WTC11 (cell line): ENCODE measurements at places on chromosomes 1 and 21. TPM values are rescaled to one million over a fixed set of nuclear protein-coding genes. Genes with fewer than 3 reads are reported as not detected.

DNA sequence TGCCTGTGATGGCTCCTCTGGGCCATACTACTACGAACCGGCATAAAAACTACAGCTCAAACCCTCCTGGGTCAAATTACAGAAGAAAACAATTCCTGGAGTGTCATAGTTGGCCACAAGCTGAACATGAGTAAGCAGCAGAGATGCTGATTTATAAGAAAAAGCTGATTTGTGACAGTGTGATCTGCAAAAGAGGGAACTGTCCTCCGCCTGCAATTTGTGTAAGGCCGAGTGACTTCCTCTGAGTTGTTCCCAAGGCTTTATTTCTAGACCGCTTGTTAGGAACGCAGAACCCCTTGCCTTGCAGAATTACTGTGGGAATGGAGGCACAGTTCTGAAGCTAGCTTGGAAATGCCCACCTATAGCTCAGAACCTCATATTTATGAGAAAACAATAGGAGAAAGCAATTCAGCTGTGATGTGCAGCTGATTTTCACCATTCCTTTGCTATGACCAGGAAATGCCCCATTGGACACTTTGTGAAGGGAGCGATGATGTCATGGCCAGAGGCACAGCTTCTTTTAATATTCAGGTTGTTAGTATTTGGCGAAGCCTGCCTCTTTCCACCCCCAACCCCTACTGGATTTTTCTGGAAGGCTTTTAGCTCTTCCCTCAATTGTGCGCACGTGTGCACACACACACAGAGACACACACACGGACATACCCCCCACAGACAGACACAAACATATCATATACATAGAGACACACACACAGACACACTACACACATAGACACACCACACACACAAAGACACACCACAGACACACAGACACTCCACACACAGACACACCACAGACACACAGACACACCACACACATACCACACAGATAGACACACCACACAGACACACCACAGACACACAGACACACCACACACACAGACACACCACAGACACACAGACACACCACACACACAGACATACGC is 47.6 kb downstream of the IER5 start:
- peaks cover 45% of the 10 kb centered on the region for H3K4me1 ChIP-seq
- no peak overlapping the region for H3K4me3 ChIP-seq
- H3K36me3 ChIP-seq: no peaks in the 10 kb centered on the region
- peak overlapping the region; percentile 78 for H3K27ac ChIP-seq

- H3K27ac ChIP-seq: no peak overlapping the region
- peaks cover 4% of the 10 kb centered on the region for H3K36me3 ChIP-seq
- no peaks in the 10 kb centered on the region for H3K27me3 ChIP-seq
- H3K4me1 ChIP-seq: peaks cover 23% of the 10 kb centered on the region
Observed at GRCh38 chr1:168321945-168322344, 41.3 kb downstream of the TBX19 start.

DNA sequence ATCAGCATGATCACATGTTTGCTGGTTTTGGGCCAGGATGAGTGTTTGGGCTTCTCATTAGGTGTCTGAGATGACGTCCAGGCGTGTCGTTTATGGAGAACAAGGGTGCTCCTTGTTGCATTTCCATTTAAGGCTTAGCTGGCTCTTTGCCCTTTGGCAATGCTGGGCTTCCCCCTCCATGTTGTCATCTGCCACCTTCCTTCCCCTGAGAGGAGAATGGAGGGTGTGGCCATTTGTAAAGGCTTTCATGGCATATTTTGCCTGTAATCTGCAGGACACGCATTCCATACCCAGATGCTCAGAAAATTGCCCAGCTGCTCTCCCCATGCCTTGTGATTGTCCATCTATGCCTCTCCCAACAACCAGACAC is 27.7 kb downstream of the PKP1 start:
- H3K4me1 ChIP-seq: peaks cover 12% of the 10 kb centered on the region
- no peak overlapping the region for H3K27ac ChIP-seq
- H3K36me3 ChIP-seq: no peaks in the 10 kb centered on the region
- H3K27me3 ChIP-seq: peaks cover 32% of the 10 kb centered on the region
- H3K4me3 ChIP-seq: no peak overlapping the region

The PPCS gene
- 35.1 to 40.2 TPM (median 36.8 TPM) in 3 replicates for total RNA-seq

GRCh38 chr1:37596182-37596667 is 488 bp upstream of the GNL2 start:
- peak overlapping the region; percentile 37; the same call in 1 of the 2 replicates for H3K27ac ChIP-seq
- peaks cover 10% of the 10 kb centered on the region for H3K27me3 ChIP-seq
- H3K4me3 ChIP-seq: peak overlapping the region; percentile 99
- DNase-seq: no peak
- H3K36me3 ChIP-seq: peaks cover 25% of the 10 kb centered on the region

DNA sequence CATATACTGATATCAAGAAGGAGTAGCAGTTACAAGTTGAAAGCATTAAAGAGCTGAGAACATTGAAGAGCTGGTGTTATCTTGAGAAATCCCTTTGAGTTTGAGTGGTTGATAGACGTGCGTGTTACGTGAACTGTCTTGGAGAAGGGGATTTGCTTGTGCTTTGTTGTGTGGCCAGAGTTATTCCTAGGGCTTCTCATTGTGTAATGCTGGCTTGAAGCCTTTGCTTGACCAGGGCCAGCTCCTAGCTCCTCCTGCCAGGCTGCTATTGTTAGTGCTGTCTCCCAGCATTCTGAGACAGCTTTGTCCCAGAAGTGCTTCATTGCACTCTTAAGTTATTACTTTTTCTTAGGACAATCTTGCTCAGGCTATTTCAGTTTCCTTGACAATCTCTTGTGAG is 116.2 kb upstream of the KCNK2 start:
- no peaks in the 10 kb centered on the region for H3K36me3 ChIP-seq
- H3K27ac ChIP-seq: no peak overlapping the region
- H3K27me3 ChIP-seq: no peaks in the 10 kb centered on the region
- no peaks in the 10 kb centered on the region for H3K4me1 ChIP-seq
- no peak overlapping the region for H3K4me3 ChIP-seq

DNA sequence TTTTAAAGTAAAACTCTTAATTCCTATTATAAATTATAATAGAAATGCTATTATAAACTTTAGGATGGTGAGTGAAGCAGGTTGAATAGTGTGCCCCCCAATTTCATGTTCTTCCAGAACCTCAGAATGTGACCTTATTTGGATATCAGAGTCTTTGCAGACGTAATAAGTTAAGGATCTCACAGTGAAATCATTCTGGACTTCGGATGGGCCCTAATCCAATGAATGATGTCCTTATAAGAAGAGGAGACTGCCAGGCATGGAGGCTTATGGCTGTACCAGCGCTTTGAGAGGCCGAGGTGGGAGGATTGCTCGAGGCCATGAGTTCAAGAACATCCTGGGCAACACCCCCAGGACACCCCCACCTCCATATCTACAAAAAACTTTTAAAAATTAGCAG is 9.4 kb upstream of the MT1HL1 start:
- peaks cover 1% of the 10 kb centered on the region; the same call in 1 of the 2 replicates for H3K27me3 ChIP-seq
- H3K36me3 ChIP-seq: no peaks in the 10 kb centered on the region
- no peak for DNase-seq
- H3K27ac ChIP-seq: no peak overlapping the region
- H3K4me3 ChIP-seq: no peak overlapping the region
- H3K4me1 ChIP-seq: peaks cover 65% of the 10 kb centered on the region

DNA sequence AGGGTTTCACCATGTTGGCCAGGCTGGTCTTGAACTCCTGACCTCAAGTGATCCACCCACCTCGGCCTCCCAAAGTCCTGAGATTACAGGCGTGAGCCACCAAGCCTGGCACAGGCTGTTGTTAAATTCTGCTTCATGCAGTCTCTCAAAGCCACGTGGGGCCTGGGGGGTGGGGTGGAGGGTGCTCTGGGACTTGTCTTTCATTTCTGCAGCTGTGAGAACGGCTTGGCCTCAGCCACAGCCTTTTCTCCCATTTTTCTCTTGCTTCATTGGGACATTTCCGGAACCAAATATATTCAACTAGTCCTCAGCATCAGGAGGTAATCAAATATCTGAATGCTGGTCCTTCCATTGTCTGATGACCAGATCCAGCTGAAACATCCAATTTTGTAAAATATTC is 27.6 kb upstream of the KCNE2 start:
- no peak overlapping the region for H3K4me3 ChIP-seq
- no peak overlapping the region for H3K27ac ChIP-seq
- DNase-seq: no peak
- H3K4me1 ChIP-seq: 0 out of 2 replicates have a peak, but pooled peaks cover 6% of the 10 kb centered on the region
- no peaks in the 10 kb centered on the region for H3K36me3 ChIP-seq
- H3K27me3 ChIP-seq: no peaks in the 10 kb centered on the region

DNA sequence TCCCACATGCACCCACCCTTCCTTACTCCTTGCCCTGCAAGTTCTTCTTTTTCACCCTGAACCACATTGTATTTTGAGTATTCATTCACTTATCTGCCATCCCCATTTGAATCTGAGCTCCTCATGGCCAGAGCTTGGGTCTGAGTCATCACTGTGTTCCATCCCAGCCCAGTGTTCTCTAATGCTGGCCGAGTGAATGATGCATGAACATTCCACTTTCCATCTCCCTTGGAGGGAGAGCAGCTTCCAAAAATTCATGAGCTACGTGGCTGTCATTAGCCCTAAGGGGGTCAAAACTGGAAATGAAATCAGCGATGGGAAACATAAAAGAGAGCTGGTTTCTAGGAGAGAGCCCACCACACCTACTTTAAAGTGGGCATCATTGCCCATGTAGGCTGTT is 187.0 kb upstream of the USP24 start:
- H3K36me3 ChIP-seq: no peaks in the 10 kb centered on the region
- H3K27ac ChIP-seq: no peak overlapping the region
- H3K27me3 ChIP-seq: no peaks in the 10 kb centered on the region; the same call in 1 of the 2 replicates
- DNase-seq: no peak
- no peak overlapping the region for H3K4me3 ChIP-seq

DNA sequence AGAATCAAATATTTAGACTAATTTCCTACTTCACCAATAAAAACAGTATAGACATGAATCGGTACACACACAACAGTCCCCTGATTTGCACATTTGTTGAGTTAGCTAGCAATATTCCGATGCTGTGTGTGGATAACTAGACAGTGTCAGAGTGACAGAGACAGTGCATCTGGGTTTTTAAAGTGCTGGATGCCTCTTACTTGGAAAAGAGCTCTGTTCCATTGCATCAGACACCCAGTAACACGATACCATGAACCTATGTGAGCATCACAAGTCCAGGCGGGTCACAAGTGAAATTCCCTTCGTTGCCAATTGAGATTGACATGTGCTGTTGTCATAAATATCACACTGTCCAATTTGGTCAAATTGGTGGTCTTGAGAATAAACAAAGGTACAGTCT is 82.0 kb upstream of the ESRRG start:
- peaks cover 35% of the 10 kb centered on the region for H3K4me1 ChIP-seq
- no peak overlapping the region for H3K4me3 ChIP-seq
- 0 out of 2 replicates have a peak, but pooled peaks cover 2% of the 10 kb centered on the region for H3K36me3 ChIP-seq
- no peaks in the 10 kb centered on the region for H3K27me3 ChIP-seq
- peak overlapping the region; percentile 11; the same call in 1 of the 2 replicates for H3K27ac ChIP-seq

- peak overlapping the region; percentile 64 for H3K4me3 ChIP-seq
- H3K36me3 ChIP-seq: peaks cover 13% of the 10 kb centered on the region
- peaks cover 48% of the 10 kb centered on the region for H3K4me1 ChIP-seq
- H3K27ac ChIP-seq: peak overlapping the region; percentile 49
- H3K27me3 ChIP-seq: no peaks in the 10 kb centered on the region; the same call in none of the 2 replicates
Observed at GRCh38 chr1:162070094-162070748, 730 bp downstream of the NOS1AP start.

The DNAH14 gene
- total RNA-seq: 34.1 to 36.9 TPM (median 35.4 TPM) in 3 replicates

- 0 out of 2 replicates have a peak, but pooled peaks cover 2% of the 10 kb centered on the region for H3K4me1 ChIP-seq
- no peaks in the 10 kb centered on the region for H3K27me3 ChIP-seq
- no peak overlapping the region for H3K4me3 ChIP-seq
- 0 out of 2 replicates have a peak, but pooled peaks cover 6% of the 10 kb centered on the region for H3K36me3 ChIP-seq
- DNase-seq: no peak
Observed at GRCh38 chr1:217542136-217542777, 88.6 kb downstream of the GPATCH2 start.

DNA sequence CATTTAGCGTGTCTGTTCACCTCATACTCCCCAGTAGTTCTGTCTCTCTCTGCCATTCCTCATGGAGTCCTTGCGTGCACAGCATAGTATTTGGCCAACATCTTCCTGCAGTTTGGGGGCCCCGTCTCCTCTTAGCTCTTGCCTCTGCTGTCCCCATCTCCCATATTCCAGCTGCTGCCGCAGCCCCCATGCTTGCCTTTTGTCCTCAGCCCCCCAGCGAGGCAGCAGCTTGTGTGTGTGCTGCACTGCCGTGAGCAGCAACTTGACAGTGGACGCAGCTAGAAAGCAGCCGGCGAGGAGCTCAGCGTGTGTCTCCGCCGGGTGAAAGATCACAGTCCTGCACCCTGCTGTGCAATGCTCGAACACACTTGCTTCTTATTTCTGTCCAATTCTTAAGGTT is 164.2 kb upstream of the COL6A1 start:
- no peaks in the 10 kb centered on the region for H3K27me3 ChIP-seq
- H3K4me1 ChIP-seq: peaks cover 21% of the 10 kb centered on the region

DNA sequence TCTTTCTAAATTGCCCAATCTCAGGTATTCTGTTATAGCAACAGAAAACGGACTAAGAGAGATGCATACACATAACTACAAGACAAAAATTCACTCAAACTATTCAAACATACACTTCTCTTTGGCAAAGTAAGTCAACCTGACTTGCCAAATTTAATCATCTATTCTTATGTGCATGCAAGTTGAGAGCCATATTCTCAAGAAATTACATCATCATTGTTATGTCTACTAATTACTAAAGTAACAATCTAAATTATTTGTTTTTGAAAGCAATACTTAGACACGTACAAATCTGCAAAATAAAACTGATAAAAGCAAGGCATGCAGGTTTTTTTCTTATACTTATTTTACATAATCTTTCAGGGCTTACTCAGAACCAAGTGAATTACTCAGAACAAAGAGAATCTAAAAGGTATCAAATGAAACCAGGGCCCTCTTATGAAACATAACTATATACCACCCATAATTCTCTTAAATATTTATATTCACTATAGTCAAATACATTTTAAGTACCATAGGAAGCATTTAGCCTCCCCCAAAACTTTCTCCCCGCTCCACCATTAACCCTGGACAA is 62.3 kb downstream of the HLCS start:
- no peak overlapping the region for H3K4me3 ChIP-seq
- H3K4me1 ChIP-seq: peaks cover 2% of the 10 kb centered on the region; the same call in 1 of the 2 replicates
- H3K27ac ChIP-seq: no peak overlapping the region
- no peaks in the 10 kb centered on the region for H3K27me3 ChIP-seq
- no peak for DNase-seq
- no peaks in the 10 kb centered on the region for H3K36me3 ChIP-seq

DNA sequence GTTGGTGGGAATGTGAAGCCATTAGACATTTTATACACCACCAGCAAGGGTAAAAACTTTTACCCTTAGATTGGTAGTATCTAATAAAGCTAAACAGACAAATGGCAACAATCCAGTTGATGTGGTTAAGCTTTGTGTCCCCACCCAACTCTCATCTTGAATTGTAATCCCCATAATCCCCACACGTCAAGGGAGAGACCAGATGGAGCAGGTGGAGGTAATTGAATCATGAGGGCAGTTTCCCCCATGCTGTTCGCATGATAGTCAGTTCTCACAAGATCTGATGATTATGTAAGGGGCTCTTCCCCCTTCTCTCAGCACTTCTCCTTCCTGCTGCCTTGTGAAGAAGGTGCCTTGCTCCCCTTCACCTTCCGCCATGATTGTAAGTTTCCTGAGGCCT is 602.3 kb downstream of the NUF2 start:
- DNase-seq: no peak
- no peak overlapping the region for H3K4me3 ChIP-seq

The TEX50 gene
- total RNA-seq: not detected in 3 replicates

- no peak overlapping the region for H3K27ac ChIP-seq
- H3K27me3 ChIP-seq: no peaks in the 10 kb centered on the region
- H3K36me3 ChIP-seq: 0 out of 2 replicates have a peak, but pooled peaks cover 3% of the 10 kb centered on the region
- H3K4me1 ChIP-seq: peaks cover 43% of the 10 kb centered on the region
Observed at GRCh38 chr1:27149762-27150113, 5.2 kb downstream of the SLC9A1 start.

GRCh38 chr21:8992731-8993174 is 1528.6 kb upstream of the TPTE start:
- DNase-seq: no peak
- no peak overlapping the region for H3K4me3 ChIP-seq
- H3K27ac ChIP-seq: no peak overlapping the region
- peaks cover 58% of the 10 kb centered on the region for H3K27me3 ChIP-seq

The S100B gene
- 0.34 to 0.46 TPM in 2 of 3 replicates, not detected in the other for total RNA-seq

The OR2T11 gene
- not detected in 3 replicates for total RNA-seq
